ENCODE measurements at places on chromosomes 1 and 21. TPM values are rescaled to one million over a fixed set of nuclear protein-coding genes. Genes with fewer than 3 reads are reported as not detected.

DNA sequence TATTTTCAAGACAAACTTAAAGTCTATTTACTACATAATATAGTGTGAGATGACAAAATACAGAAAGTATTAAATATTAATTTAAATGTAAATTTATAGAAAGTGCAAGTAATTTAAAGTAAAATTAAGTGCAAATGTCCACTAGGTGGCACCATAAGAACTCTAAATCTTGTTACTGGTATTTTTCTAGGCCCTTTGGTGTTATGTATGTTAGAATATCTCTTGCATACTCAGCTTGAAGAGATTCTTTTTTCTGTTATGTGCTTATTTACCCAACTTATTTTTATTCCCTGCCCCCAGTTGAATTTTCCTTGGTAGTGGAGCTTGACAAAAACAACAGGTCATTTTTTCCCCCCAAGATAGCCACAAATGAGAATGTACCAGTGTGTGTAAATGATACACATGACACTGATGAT, 71.5 kb downstream of the RPS6KC1 start:
- H3K4me3 ChIP-seq = no peak overlapping the region
- DNase-seq = peak; percentile 71

DNA sequence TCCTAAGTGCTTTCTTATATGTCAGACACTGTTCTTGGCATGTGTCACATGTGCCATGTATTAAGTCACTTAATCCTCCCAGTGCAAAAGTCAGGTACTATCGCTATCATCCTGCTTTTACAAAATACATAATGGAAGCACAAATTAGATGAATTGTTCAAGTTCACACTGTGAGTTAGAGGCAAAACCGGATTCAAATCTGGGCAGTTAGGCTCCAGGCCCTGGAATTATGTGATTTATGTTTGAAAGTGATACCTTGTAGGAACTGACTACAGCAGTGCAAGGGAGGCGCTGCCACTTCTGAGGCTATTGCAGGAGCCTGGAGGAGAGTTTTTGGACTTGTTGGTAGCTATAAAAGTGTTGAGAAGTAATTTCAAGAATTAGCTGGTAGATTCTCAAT, 358.3 kb downstream of the HLX start:
- DNase-seq = no peak
- no peak overlapping the region for H3K4me3 ChIP-seq

GRCh38 chr1:228863776-228864175, 128.5 kb downstream of the RHOU start:
- no peak for DNase-seq
- peaks cover 27% of the 10 kb centered on the region for H3K4me1 ChIP-seq
- no peak overlapping the region for H3K27ac ChIP-seq

DNA sequence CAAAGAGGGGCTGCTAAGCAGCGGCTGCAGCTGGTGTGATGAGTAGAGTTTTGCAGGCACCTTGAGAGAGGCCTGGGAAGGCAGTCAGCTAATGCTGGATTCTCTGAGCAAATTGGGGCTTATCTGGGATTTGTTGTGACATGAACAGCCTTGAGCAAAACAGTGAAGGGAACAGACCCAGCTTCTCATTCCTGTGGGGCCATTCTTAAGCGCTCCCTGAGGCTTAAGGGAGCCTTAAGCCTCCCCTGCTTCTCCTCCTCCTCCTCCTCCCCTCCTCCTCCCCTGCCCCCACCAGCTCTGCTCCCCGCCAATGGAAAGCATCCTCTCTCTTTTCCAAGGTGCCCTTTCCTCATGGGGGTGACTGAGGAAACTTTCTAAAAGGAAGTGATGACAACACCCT, 21.3 kb downstream of the HMGCS2 start:
- no peak overlapping the region for H3K4me3 ChIP-seq
- H3K4me1 ChIP-seq = peaks cover 23% of the 10 kb centered on the region
- 0 out of 2 replicates have a peak, but pooled peaks cover 3% of the 10 kb centered on the region for H3K36me3 ChIP-seq
- no peak overlapping the region for H3K27ac ChIP-seq

Gene HPCA
- 0.35 TPM for total RNA-seq

Gene CLCA1
- total RNA-seq = not detected

DNA sequence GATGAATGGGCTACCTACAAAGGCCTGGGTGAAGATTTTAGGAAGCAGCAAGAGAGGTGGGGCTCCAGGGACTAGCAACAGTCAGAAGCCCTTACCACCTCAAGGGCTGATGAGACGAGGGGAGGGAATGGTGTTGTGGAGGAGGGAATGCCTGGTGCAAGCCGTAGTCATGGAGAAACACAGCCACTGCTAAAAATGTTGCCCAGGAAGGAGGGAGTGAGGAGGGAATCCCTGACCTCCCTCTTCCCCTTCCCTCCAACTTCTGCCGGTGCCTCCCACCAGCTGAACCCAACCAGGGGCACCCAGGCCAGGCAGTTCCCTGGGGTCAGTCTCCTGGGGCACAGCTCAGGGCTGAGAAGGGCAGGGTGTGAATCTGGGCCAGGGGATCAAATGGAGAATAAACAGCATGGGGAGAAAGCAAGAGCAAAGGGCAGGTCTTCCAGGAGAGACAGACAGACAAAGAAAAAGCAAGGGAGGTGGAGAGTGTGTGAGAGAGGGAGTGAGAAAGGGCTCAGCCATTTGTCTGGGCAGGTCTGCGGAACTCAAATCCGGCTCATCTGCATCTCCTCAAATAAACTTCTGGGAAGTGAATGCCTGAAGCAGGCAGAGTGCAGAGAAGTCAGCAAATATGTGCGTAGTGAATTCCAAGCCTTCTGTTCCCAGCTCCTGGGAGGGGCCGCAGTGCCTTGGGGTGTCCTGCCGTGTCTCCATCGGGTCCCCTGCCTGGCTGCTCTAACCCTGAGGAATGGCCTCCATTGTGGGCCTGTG, 27.1 kb upstream of the POU3F1 start:
- no peak overlapping the region for H3K27ac ChIP-seq
- peaks cover 27% of the 10 kb centered on the region for H3K4me1 ChIP-seq
- H3K4me3 ChIP-seq = no peak overlapping the region
- H3K27me3 ChIP-seq = no peaks in the 10 kb centered on the region
- H3K36me3 ChIP-seq = no peaks in the 10 kb centered on the region

Gene DAB1
- total RNA-seq = 13.2 TPM

DNA sequence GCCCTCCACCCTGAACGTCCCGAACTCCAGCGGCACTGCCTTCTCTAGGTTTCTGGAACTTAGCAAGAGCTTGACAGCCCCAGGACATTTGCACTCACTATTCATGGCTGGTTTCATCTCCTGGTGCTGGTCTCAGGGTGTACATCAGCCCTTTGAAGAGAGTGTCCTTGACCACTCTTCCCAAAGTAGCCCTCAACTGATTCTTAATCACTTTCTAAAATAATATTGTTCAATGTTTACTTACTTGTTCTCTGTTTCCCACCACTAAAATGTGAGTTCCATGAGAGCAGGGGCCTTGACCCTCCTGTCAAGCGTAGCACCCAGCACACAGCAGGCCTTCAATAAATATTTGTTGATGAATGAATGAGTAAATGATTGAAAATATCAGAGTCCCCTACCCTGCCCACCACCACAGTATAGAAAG, 262.5 kb downstream of the RHOU start:
- H3K27ac ChIP-seq = no peak overlapping the region
- no peaks in the 10 kb centered on the region for H3K27me3 ChIP-seq
- no peak for DNase-seq
- H3K4me1 ChIP-seq = peaks cover 16% of the 10 kb centered on the region
- no peak overlapping the region for H3K4me3 ChIP-seq
- no peaks in the 10 kb centered on the region for H3K36me3 ChIP-seq

GRCh38 chr1:91650764-91651163, 150.1 kb downstream of the CDC7 start:
- H3K27ac ChIP-seq = no peak overlapping the region
- no peak for DNase-seq
- H3K27me3 ChIP-seq = no peaks in the 10 kb centered on the region
- no peak overlapping the region for H3K4me3 ChIP-seq
- H3K36me3 ChIP-seq = no peaks in the 10 kb centered on the region

- no peak overlapping the region for H3K4me3 ChIP-seq
- no peak for DNase-seq
- H3K27me3 ChIP-seq = no peaks in the 10 kb centered on the region
- H3K4me1 ChIP-seq = no peaks in the 10 kb centered on the region
- H3K36me3 ChIP-seq = no peaks in the 10 kb centered on the region
These were observed 35.5 kb upstream of the ZC3H12A start for GRCh38 chr1:37438869-37439343.

DNA sequence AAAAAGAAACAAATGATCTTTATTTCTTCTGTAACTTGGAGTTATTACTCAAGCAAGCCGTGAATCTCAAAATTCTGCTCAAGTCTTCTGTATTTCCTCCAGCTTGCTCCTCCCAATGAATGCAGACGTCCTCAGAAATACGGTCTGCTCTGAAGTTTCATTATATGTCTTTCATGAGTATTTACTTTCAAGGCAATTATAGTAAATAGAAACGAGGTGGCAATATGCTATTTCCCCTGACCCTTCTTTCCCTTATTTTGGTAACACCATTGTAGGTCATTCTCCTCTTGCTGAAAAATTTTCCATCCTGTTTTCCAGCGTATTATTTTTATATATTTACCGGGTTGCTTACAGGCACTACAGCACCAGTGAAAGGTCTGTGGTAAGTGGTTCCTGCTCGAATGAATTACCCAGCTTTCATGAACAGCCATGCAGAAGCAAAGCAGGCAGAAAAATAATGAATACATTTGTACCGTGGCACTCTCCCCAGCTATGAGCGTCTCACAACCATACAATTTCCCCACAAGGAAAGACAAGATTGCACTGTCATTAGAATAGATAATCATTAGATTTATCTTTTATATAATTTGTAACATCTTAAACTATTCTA, 350.9 kb upstream of the PKN2 start:
- no peak overlapping the region for H3K27ac ChIP-seq
- no peaks in the 10 kb centered on the region for H3K4me1 ChIP-seq
- H3K4me3 ChIP-seq = no peak overlapping the region

DNA sequence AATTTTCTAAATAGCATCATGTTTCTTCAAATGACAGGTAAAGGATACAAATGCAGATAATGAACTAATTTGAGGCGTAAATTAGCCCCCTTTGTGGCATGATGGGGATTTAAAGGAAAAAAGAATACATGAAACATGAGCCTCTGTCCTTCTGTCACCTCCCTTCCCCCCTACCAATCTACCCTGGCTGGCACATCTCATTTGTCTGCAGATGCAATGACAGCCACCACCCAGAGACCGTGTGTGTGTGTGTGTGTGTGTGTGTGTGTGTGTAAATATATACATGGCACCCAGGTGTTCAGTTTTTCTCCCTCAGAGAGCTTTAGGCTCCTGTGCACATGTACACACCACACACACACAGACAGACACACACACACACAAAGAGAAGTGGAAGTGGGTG, 451.1 kb downstream of the RWDD3 start:
- no peak for DNase-seq
- no peak overlapping the region for H3K27ac ChIP-seq
- no peaks in the 10 kb centered on the region for H3K27me3 ChIP-seq
- H3K4me1 ChIP-seq = no peaks in the 10 kb centered on the region

DNA sequence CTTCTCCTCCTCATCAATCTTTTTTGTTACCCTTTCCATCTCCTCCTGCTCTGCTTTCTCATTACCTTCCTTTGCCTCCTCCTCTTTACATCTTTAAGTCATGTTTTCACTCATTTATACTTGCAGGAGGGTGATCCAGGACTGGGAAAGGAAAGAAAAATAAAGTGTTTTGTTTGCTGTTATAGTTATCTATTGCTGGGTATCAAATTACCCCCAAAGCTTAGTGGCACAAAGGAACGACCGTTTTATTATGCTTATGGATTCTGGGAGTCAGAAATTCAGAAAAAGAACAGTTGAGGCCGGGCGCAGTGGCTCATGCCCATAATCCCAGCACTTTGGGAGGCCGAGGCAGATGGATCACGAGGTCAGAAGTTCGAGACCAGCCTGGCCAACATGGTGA, 12.5 kb upstream of the AGO4 start:
- no peaks in the 10 kb centered on the region for H3K36me3 ChIP-seq
- no peak overlapping the region for H3K27ac ChIP-seq
- DNase-seq = no peak
- H3K4me1 ChIP-seq = 0 out of 2 replicates have a peak, but pooled peaks cover 4% of the 10 kb centered on the region

GRCh38 chr21:16855164-16855667, 657.6 kb upstream of the CXADR start:
- H3K27ac ChIP-seq = no peak overlapping the region
- no peak overlapping the region for H3K4me3 ChIP-seq
- H3K36me3 ChIP-seq = no peaks in the 10 kb centered on the region

Gene SUSD4
- total RNA-seq = 3.6 TPM

Gene RC3H1
- 24.5 TPM for total RNA-seq

DNA sequence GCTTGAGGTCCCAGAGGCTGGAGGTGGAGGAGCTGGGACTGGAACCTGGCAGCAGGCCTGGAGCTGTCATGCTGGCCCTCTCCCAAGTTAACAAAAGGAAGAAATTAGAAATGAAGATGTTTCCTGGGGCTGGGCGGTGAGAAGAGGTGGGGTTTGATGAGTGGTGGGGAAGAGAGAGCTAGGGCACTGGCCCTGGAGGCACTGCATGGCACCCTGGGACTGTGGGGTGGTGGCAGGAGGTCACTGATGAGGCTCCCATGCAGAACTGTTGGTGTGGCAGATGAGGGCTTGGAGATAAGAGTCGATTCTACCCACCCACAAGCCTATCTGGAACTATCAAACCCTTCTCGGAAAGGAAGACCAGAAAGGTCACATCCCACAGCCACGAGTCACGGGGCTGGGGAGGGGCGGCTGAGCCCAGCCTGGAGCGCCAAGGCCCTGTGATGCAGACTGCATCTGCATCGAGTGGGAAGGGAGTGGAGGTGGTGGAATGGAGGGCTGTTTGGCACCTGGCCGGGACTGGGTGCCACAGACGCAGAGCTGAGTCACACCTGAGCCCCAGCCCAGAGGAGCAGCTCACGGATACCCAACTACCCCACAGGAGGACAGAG, 29.4 kb downstream of the MRPL37 start:
- DNase-seq = no peak
- no peaks in the 10 kb centered on the region for H3K36me3 ChIP-seq
- H3K27ac ChIP-seq = no peak overlapping the region
- H3K27me3 ChIP-seq = no peaks in the 10 kb centered on the region

DNA sequence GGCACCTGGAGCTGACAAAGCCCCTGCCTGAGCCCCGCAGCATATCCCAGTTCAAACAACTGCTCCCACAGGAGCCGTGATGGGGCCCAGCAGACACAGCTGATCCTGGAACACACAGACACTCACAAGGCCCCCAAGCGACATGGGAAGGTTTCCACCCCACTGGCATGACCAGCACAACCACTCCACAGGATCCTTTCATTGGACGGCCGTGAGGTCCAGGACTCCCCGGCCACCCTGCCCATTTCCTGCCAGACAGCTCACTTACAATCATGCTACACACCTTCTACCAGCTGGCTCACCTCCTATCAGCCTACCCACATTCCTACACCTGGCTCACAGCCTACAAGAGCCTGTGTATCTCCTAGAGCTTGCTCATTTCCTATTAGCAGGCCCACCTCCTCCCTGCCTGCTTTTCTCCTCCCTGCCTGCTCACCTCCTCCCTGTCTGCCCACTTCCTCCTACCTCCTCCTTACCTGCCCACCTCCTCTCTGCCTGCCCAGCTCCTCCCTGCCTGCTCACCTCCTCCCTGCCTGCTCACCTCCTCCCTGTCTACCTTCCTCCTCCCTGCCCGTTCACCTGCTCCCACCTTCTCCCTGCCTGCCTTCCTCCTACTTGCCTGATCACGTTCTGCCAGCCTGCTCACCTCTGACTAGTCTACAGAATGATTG, 73.9 kb downstream of the MATN1 start:
- H3K27ac ChIP-seq = no peak overlapping the region
- no peak overlapping the region for H3K4me3 ChIP-seq
- H3K27me3 ChIP-seq = no peaks in the 10 kb centered on the region
- DNase-seq = no peak
- H3K36me3 ChIP-seq = no peaks in the 10 kb centered on the region

GRCh38 chr1:229271448-229272159, 693 bp downstream of the RAB4A start:
- no peaks in the 10 kb centered on the region for H3K36me3 ChIP-seq
- peaks cover 18% of the 10 kb centered on the region for H3K4me1 ChIP-seq
- no peak overlapping the region for H3K27ac ChIP-seq
- H3K27me3 ChIP-seq = peaks cover 6% of the 10 kb centered on the region
